ENCODE measurements at places on chromosomes 1 and 21. TPM values are rescaled to one million over a fixed set of nuclear protein-coding genes. Genes with fewer than 3 reads are reported as not detected.

DNA sequence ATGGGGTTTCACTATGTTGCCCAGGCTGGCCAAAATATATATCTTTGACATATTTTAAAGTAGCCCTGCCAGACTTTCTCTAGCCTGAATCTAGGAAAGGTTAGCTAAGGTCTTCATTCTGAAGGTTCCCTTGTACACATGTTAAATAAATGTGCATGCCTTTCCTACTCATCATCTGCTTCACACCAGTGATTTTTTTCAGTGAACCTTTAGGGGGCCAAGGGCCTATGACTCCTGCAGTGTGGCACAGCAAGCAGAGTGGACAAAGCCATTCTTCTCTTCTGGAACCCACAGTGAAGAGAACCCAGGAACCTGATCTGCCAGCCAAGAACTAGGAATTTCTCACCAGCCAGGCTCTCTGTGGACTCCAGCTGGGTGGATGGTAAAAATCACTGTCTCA is 22.9 kb downstream of the CBR1 start:
- no peak for DNase-seq

DPYD gene
- total RNA-seq, result 13.3 TPM

GRCh38 chr1:153210206-153210605 is 7.0 kb downstream of the LELP1 start:
- DNase-seq, result no peak

- no peak for DNase-seq
Observed at GRCh38 chr1:91092503-91092902, 70.7 kb upstream of the ZNF644 start.

DNA sequence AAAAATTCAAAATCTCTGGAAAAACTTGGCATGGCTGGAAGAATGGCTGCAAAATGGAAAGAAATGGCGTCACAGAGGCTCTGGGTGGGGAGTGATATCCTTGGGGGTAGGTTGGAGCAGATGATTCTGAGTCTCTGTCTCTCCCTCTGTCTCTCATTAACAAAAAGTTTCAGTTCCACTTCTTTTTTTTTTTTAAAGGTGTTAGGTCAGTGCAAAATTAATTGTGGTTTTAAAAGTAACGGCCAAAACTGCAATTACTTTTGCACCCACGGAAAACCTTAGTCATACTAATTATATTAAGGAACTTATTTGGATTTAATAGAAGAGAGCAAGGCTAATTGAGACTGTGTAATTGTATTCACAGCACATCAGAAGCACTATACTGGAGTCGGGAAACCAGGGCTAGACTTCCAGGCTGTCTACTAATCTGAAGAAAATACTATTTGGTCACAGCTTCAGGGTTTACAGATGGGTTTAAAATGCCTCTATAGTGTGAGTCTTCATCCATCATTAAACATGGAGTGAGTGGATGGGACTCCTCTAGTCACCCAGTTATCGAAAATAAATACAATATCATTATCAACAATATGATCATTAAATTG is 289.1 kb upstream of the PLD5 start:
- DNase-seq, result no peak

DNA sequence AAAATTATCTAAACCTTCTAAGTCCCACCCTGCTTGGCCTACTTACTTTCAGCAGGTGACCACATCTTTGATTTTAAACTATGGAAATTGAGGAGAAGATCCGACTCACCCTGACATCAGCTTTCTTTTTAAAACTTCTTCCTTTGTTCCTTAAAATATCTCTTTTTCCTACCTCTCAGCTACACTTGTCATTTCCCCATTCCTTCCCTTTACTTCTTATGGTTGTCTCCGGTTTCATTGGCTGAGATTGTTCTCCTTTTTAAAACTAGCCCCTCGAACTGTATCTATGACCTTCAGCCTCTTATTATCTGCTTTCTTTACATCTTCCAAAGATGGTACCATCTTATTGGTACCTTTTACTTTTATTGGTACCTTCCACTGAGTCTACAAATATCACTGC is 87.8 kb upstream of the NRIP1 start:
- no peak for DNase-seq

COL11A1 gene
- 133 TPM for total RNA-seq
